Heart left ventricle (tissue), 16 donors: ENCODE measurements at places on chromosomes 13 and 19. TPM values are rescaled to one million over a fixed set of nuclear protein-coding genes. Genes with fewer than 3 reads are reported as not detected.

The BEST2 gene
- total RNA-seq, result not detected

The JUND gene
- 161 TPM for total RNA-seq

The TGFBR3L gene
- 4.3 TPM for total RNA-seq

The CALR3 gene
- total RNA-seq, result not detected

The KLK2 gene
- total RNA-seq, result not detected

The ARID3A gene
- total RNA-seq, result 3.5 TPM

The GRIN3B gene
- total RNA-seq, result not detected

The CEACAM6 gene
- total RNA-seq, result not detected

The CDX2 gene
- total RNA-seq, result not detected

The APLP1 gene
- 18.3 TPM for total RNA-seq

The ZNF382 gene
- 20.5 TPM for total RNA-seq

The ZNF492 gene
- total RNA-seq, result not detected

The CAMSAP3 gene
- 0.72 TPM for total RNA-seq

The NALCN gene
- total RNA-seq, result 6.9 TPM

The NAXD gene
- total RNA-seq, result 30.3 TPM

The LGALS7B gene
- total RNA-seq, result not detected

The KIR2DL3 gene
- total RNA-seq, result not detected

The ZNF792 gene
- total RNA-seq, result 2.7 TPM

The APOC1 gene
- 0.83 TPM for total RNA-seq

The CNN2 gene
- total RNA-seq, result 26.2 TPM

The BICRA gene
- 7.7 TPM for total RNA-seq

The LYL1 gene
- 9.0 TPM for total RNA-seq

The ATP4A gene
- total RNA-seq, result not detected

The CYP4F22 gene
- not detected for total RNA-seq

The OR10H1 gene
- total RNA-seq, result 0.07 TPM

The SERP2 gene
- total RNA-seq, result 10.3 TPM

The SIGLEC9 gene
- 2.3 TPM for total RNA-seq

The CERS1 gene
- total RNA-seq, result 0.72 TPM

The NKG7 gene
- 31.2 TPM for total RNA-seq

The COX6B2 gene
- not detected for total RNA-seq

The ZNF345 gene
- 4.4 TPM for total RNA-seq

The FOXA3 gene
- not detected for total RNA-seq

The CYSLTR2 gene
- 5.4 TPM for total RNA-seq

The SOX1 gene
- not detected for total RNA-seq

The ADPRHL1 gene
- 774 TPM for total RNA-seq
